GM12878 (cell line): ENCODE measurements at places on chromosomes 4 and X.

- DNase-seq = no peak
Observed at GRCh38 chr4:174316954-174317353, 33.2 kb downstream of the CEP44 start.

DNA sequence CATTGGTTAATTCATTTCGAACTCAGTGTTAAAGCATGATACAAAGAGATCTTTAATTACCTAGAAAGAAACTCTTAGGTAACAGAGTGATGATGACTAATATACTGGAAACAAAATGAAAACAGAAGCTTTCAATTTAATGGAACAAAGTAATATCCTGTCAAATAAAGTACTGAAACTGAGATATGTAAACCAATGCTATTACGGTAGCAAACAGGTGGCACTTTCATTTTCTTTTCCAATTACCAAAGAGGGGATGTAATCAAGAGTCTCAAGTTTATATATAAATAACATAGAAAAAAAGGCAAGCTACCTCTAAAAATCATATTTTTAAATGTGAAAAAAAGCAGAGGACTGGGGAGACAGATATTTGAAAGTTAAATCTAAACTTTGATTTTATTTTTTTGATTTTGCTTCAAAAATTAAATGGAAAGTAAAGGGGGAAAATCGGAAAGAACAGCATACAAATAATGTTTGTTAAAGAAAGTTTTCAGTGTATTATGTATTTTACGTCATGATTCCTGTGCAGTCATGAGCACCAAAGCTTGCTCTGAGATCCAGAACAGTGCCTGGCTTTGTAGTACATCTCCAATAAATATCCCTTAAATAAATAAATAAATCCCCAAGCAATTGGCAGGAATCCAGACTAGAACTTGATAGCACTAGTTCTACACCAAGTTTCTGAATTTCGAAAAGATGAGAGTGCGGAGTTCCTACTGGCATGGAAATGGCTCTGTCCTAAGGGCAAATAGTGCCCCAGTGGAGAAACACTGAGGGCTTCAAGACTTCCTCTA lies 25.0 kb upstream of the RAPGEF2 start:
- peak; percentile 77 for DNase-seq

DNA sequence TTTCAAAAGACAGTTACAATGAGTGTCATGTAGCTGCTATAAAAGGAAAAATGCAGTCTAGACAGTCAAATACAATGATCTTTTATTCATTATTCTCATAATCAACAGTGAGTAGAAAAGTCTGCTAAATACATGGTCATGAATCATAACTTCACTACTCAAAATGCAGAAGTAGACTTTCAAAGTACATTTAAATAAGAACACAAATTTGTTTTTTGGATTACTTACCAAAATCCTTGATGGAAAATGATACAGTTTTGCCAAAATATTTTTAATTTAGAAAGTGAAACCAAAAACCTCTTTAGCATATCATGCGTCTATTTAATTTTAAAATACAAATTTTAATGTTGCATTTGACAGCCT lies 4.9 kb downstream of the ACSL4 start:
- no peak for DNase-seq

GRCh38 chr4:182179105-182179504 lies 64.1 kb upstream of the TENM3 start:
- no peak for DNase-seq

DNA sequence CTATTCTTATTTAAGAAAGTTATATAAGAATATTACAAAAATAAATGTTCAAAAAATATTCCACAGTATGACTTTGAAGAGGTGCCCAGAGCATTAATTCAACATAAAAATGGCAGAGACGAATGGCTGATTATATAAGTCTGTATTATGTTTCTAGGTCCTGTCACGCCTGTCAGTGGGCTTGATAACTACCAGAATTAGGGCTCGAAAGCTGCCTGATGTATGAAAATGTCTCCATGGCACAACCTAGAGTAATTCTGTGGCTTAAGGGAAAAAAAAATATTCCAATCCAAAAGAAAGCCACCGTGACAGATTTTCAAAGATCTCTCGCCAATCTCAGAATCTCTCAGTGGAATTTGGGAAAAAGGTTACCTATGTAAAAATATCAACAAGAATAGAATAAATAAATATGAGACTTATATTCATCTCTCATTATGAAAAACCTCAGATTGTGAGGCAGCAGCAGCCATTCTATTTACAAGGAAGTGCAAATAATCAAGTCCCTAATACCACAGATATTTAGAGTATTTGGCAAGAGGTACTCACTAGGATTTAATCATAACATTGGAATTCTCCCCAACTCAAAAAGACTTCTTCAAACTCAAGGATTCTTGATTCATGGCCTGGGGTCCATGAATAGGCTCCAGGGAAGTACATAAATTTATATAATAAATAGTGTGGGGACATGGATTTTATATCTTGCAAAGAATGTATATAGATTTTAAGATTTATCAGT lies 489.1 kb upstream of the INTU start:
- no peak for DNase-seq

- no peak for DNase-seq
Observed at GRCh38 chr4:100962698-100963097, 384.6 kb downstream of the PPP3CA start.

DNA sequence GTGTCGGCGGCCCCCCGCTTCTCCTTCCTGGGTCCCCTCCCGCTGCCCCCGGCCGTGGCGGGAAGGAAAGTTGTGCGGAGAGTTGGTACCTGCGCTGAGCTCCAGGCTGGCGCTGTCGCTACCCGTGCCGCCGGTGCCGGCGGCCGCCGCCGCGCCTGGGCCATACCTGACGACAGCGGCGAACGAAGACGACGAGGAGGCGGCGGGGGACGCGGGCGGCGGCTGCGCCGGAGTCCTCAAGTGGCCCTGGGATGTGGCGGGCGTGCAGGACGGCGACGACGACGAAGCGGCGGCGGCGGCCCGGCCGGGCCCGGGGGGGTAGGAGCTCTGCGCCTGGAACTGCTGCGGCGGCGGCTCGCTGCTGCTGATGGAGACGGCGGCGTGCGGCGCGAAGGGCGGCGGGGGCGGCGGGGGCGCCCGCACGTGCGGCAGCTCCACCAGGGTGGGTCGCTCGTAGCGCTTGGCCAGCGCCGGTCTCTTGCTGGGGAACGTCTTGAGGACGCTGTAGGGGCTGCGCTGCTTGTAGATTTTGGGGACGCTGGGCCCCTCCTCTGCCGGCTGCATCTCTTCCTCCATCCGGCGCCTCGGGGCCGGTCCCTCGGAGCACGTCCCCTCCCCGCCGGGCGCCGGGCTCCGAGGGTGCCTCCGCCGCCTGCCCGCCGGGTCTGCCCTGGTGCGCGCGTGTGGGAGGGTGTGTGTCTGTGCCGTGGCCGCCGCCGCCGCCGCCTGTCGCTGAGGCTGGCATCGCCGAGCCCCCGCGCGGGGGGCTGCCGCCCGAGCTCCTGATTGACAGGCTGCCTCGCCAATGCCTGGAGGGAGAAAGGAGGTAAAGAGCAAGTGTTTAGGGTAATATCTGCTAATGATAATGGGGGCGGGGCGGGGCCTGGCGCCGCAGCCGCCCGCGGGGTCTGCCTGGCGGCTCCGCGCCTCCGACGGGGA lies 618 bp downstream of the BEND4 start:
- DNase-seq = no peak

- no peak for DNase-seq
Observed at GRCh38 chr4:33722800-33723516, 2521.4 kb downstream of the ARAP2 start.
